Activated gamma-delta T cell (primary cell): ENCODE measurements at places on chromosomes 7 and 10.

GRCh38 chr7:131537571-131537978 is 18.9 kb downstream of the PODXL start:
- no peak for DNase-seq

- DNase-seq, result no peak
Measured at GRCh38 chr7:85641331-85641730, 454.5 kb upstream of the SEMA3D start.

GRCh38 chr7:22726345-22726906 is 574 bp upstream of the IL6 start:
- DNase-seq, result no peak

GRCh38 chr10:71015674-71016073 is 127.3 kb upstream of the PCBD1 start:
- no peak for DNase-seq

DNA sequence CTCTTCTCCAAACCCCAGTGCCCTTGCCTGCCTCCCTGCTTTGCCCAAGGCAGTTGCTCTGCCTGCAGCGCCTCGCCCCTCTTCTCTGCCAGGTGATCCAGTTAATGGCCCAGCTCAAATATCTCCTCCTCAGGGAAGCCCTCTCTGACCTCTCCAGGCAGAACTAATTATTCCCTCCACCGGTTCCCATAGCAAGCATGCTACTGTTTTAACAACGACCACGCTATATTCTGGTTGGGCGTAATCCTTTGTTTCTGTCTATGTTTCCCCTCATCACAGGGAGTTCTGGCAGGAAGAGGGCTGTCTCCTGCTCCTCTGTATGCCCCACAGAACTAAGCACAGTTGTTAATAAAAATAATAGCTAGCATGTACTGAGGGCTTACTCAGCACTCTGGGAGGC is 36.8 kb upstream of the R3HCC1L start:
- no peak for DNase-seq

DNA sequence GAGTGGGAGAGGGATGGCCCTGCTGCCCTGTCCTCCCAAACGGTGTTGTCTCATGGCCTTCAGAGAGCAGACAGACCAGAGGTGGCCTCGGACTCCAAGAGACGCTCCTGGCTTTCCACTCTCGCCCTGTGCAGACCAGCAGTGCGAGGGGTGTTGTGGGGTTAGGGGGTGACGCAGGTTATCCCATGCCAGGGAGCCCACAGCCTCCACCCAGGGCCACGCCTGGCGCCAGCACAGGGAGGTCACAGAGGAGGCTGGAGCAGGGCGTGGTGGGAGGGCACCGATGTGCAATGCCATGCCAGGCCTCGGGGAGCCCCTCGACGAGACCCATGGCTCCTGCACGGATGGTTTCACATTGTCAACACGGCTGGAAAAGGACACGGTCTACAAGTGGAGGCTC is 52.1 kb downstream of the INPP5A start:
- no peak for DNase-seq
